Activated T-helper 2 cell treated with anti-CD3 and anti-CD28 coated beads, Interferon-gamma antibody, Interleukin-2, Interleukin-4, amounts not matched to agents 10 μg/mL and 5 μg/mL and 100 μg/mL, durations not matched to agents 14 hours and 24 hours and 36 hours (primary cell): ENCODE measurements at places on chromosomes 2 and 18.

DNA sequence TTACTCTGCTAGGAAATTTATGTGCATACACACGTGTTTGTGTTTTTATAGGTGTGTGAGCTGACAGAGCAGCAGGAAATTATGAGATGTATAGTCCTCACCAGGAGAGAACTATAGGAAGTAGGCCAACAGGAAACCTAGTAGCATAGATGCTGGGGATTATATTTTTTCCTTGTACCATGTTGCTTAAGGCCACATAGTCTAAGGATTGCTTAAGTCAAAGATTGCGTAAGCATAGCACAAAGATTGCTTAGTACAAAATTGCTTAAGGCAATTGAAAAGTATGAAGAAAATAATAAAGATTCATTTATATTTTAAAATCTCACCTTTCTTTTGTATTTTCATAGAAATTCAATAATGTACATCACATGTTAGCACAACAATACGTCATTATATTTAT is 18.7 kb upstream of the CCDC102B start:
- H3K4me3 ChIP-seq = no peak overlapping the region
- no peaks in the 10 kb centered on the region for H3K4me1 ChIP-seq
- no peak for DNase-seq
- no peak overlapping the region for H3K27ac ChIP-seq
- no peaks in the 10 kb centered on the region for H3K27me3 ChIP-seq

DNA sequence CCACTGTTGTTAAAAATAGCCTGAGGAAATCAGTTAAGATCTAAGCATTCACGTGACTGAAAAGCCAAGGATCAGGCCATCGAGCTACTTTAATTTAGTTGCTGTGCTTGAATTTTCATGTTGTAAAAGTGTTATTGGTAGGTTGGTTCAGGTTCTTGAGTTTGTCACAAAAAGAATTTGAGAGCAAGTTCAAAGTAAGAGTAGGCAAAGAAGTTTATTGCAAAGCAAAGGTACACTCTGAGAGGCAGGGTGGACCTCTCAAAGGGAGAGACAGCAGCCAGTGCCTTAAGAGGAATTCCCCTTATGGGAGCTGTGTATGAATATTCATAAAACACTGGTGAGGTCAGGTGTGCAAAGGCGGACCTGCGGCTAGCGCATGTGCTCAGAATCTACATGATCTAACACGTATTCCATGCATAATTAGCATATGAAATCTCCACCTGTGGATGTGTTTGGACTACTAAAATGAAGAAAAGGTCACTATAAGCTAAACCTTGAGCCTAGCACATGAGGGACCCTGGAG is 236.5 kb downstream of the NDUFA10 start:
- H3K4me1 ChIP-seq = no peaks in the 10 kb centered on the region
- no peaks in the 10 kb centered on the region for H3K36me3 ChIP-seq
- H3K27me3 ChIP-seq = peaks cover 12% of the 10 kb centered on the region
- no peak overlapping the region for H3K27ac ChIP-seq
- no peak overlapping the region for H3K4me3 ChIP-seq

DNA sequence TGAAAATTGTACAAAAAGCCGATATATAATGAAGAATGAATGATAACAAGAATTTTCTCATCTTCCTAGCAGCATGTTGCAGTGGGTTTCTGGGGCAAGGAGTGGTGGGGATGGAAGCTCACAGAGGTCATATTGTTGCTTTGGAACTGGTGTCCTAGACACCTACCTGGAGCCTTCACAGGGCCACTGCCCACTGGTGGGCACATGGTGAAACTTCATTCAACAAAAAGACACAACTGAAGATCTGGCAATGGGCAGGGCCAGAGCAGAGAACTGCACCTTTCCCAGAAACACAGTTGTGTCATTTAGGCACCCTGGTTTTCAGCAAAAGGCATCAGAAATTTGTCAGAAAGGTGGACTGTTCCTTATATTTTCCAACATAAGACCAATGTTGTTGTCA is 115.3 kb downstream of the FHOD3 start:
- no peaks in the 10 kb centered on the region for H3K4me1 ChIP-seq
- no peaks in the 10 kb centered on the region for H3K27me3 ChIP-seq
- no peak overlapping the region for H3K4me3 ChIP-seq
- DNase-seq = no peak
- no peak overlapping the region for H3K27ac ChIP-seq
- no peaks in the 10 kb centered on the region for H3K36me3 ChIP-seq

DNA sequence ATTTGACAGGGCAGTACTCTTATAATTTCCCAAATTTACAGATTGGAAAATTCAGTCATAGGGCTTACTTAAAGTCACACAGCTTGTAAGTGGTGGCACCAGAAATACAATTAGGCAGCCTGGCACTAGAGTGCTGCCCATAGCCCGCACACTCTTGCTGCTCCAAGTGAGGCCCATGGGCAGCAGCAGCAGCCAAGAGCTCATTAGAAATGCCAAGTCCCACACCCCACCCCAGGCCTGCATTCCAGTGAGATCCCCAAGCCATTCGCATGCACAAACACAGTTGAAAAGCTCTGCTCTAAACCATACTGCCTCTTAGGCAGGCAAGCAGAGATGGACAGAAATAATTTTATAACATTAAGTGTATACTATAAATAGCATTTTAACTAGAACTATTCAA is 379.3 kb upstream of the PKDCC start:
- H3K27me3 ChIP-seq = no peaks in the 10 kb centered on the region
- no peaks in the 10 kb centered on the region for H3K4me1 ChIP-seq
- H3K27ac ChIP-seq = no peak overlapping the region
- no peak overlapping the region for H3K4me3 ChIP-seq
- no peak for DNase-seq
- no peaks in the 10 kb centered on the region for H3K36me3 ChIP-seq

- H3K4me3 ChIP-seq = no peak overlapping the region
- no peaks in the 10 kb centered on the region for H3K4me1 ChIP-seq
- no peaks in the 10 kb centered on the region for H3K27me3 ChIP-seq
- no peak overlapping the region for H3K27ac ChIP-seq
- DNase-seq = no peak
Measured at GRCh38 chr2:159251296-159252173, 35.0 kb downstream of the WDSUB1 start.

- no peak overlapping the region for H3K27ac ChIP-seq
- no peak for DNase-seq
- no peaks in the 10 kb centered on the region for H3K36me3 ChIP-seq
- no peaks in the 10 kb centered on the region for H3K27me3 ChIP-seq
Measured at GRCh38 chr2:147789287-147789686, 55.5 kb upstream of the ACVR2A start.

- H3K36me3 ChIP-seq = peaks cover 19% of the 10 kb centered on the region
- no peak overlapping the region for H3K4me3 ChIP-seq
- peaks cover 22% of the 10 kb centered on the region for H3K4me1 ChIP-seq
- no peak overlapping the region for H3K27ac ChIP-seq
- H3K27me3 ChIP-seq = no peaks in the 10 kb centered on the region
Measured at GRCh38 chr18:13305301-13305700, 86.7 kb downstream of the LDLRAD4 start.

DNA sequence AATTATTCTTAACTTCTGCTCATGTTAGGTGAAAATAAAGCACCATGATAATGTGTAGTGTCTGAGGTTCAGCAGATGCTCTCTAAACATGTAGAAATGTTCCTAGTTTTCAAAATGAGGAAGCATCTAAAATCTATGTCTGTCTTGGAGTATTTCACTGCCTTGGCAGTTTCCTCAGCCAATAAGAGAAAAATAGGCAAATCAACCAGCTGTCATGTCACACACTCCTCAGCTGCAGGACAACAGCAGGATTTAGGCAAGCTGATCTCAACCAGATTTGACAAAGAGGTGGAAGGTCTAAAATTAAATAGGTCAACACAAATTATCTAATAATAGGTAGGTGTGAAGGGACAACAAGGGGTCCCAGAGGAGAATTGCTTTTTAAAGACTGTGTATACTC is 164.1 kb upstream of the BOD1L2 start:
- H3K4me3 ChIP-seq = no peak overlapping the region
- no peaks in the 10 kb centered on the region for H3K27me3 ChIP-seq
- peaks cover 4% of the 10 kb centered on the region for H3K4me1 ChIP-seq
- DNase-seq = no peak

GRCh38 chr2:179049203-179049545 is 763 bp downstream of the CCDC141 start:
- DNase-seq = no peak
- peak overlapping the region; percentile 81 for H3K27ac ChIP-seq
- H3K4me1 ChIP-seq = peaks cover 55% of the 10 kb centered on the region
- H3K36me3 ChIP-seq = peaks cover 21% of the 10 kb centered on the region

DNA sequence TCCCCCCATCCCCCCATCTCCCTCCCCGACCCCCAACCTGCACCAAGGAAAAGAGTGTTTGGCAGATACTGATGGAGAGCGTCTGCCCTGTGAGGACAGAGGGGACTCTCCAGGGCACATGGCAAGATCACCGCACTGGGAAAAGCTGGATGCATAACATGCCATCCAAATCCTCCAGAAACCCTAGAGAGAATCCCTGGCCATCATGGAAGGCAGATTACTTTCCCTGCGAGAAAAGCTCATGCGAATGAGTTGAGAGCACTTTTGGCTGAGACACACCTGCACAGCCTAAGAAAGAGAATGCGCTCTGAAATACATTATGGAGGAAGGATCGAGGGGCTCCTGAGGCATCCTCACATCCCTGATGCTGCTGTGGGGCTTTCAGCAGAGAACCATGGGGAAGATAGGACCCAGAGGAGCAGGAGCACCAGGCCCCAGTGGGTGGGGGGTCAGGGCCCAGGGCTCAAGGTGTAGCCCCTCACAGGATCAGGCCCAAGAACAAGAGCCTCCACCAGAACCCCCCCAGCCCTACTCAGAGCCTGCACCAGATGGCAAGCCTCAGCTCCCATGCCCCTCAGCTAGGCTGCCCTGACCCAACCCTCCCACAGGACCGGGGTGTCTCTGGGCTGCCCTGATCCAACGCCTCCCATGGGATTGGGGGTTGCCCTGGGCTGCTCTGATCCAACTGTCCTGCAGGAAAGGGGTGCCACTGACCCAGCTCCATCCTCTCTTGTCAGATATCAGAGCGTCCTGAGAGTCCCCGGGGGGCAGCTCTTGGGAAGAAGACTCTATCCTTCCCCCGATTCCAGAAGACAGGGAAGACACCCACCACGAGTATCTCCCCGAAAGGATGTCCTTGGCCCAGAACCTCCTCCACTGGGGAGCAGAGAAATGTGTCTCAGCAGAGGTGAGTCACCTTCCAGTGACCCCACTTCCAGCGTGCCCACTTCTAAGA is 153.4 kb downstream of the NDUFA10 start:
- no peaks in the 10 kb centered on the region for H3K4me1 ChIP-seq
- no peaks in the 10 kb centered on the region for H3K36me3 ChIP-seq
- no peak overlapping the region for H3K27ac ChIP-seq
- H3K27me3 ChIP-seq = no peaks in the 10 kb centered on the region

- H3K4me3 ChIP-seq = no peak overlapping the region
- H3K27me3 ChIP-seq = peaks cover 6% of the 10 kb centered on the region
- H3K4me1 ChIP-seq = no peaks in the 10 kb centered on the region
- no peak for DNase-seq
- H3K27ac ChIP-seq = no peak overlapping the region
Measured at GRCh38 chr18:11762429-11762828, 73.4 kb downstream of the GNAL start.

GRCh38 chr2:74000666-74001065 is 16.0 kb downstream of the TET3 start:
- peaks cover 9% of the 10 kb centered on the region for H3K36me3 ChIP-seq
- no peaks in the 10 kb centered on the region for H3K27me3 ChIP-seq
- H3K27ac ChIP-seq = no peak overlapping the region

- H3K36me3 ChIP-seq = no peaks in the 10 kb centered on the region
- peaks cover 4% of the 10 kb centered on the region for H3K4me1 ChIP-seq
- no peak overlapping the region for H3K4me3 ChIP-seq
- no peak for DNase-seq
- H3K27ac ChIP-seq = no peak overlapping the region
- H3K27me3 ChIP-seq = peaks cover 7% of the 10 kb centered on the region
Measured at GRCh38 chr18:55343396-55344073, 244.5 kb downstream of the TCF4 start.

- no peak overlapping the region for H3K4me3 ChIP-seq
- H3K27me3 ChIP-seq = peaks cover 14% of the 10 kb centered on the region
- peaks cover 5% of the 10 kb centered on the region for H3K4me1 ChIP-seq
- H3K27ac ChIP-seq = no peak overlapping the region
- DNase-seq = no peak
Measured at GRCh38 chr2:46256563-46257142, 40.6 kb upstream of the EPAS1 start.

- H3K27me3 ChIP-seq = peaks cover 18% of the 10 kb centered on the region
- H3K36me3 ChIP-seq = no peaks in the 10 kb centered on the region
- no peaks in the 10 kb centered on the region for H3K4me1 ChIP-seq
- no peak for DNase-seq
Measured at GRCh38 chr2:186561467-186562208, 28.2 kb upstream of the ITGAV start.

- H3K4me3 ChIP-seq = peak overlapping the region; percentile 76
- no peak for DNase-seq
- no peak overlapping the region for H3K27ac ChIP-seq
- H3K27me3 ChIP-seq = peaks cover 73% of the 10 kb centered on the region
- peaks cover 29% of the 10 kb centered on the region for H3K4me1 ChIP-seq
Measured at GRCh38 chr2:170714381-170715061, 616 bp upstream of the SP5 start.

DNA sequence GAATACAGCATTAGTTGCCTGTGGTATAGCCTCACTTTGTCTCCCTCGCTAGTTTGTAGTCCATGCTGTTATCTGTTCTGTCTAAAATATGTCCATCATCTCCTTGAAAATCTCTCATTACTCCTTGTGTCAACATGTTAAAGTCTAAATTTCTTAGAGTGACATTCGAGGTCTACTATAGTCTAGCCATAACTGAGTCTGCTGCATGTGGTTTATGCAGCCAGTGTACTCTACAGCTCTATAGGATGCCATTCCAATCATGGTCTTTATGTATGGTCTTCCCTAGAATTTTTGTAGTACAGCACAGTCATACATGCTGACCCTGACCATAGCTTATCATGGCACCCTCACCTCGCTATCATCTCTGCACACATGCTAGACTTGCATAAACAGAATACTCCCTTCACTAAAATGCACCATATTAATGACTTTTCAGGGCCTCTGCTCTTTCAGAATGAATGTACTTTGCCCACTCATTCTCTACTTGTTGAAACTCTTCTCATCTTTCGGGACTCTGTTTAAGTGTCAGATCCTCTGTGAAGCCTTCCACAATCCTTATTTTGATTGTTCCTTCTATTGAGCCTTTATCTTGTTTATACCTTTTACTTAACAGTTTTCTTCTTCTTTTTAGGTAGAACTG is 12.8 kb downstream of the TANK start:
- peaks cover 90% of the 10 kb centered on the region for H3K36me3 ChIP-seq
- H3K4me3 ChIP-seq = peak overlapping the region; percentile 11
- H3K27me3 ChIP-seq = no peaks in the 10 kb centered on the region
- peaks cover 62% of the 10 kb centered on the region for H3K4me1 ChIP-seq
